Naive thymus-derived CD4-positive, alpha-beta T cell (primary cell): ENCODE measurements at places on chromosomes 2 and 18.

GRCh38 chr2:113922335-113922734, 32.4 kb downstream of the ACTR3 start:
- DNase-seq: no peak

DNA sequence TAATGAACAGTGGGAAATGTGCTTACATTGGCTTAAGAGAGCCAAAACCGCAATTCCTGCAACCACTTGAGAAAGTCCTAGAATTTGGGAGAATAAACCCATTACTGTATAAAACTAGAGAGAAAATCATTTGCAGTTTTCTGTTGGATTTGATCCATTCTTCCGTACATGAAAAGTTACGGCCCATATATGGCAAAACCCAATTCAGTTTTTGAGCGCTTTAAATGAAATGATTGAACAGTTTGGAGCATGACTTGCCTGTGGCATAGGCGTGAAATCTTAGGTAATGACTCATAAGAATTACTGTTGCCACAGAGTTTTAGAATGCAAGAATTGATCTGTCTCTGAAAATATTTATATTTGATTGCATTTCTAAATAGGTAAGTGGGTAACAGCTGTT, 52.0 kb downstream of the PHLPP1 start:
- no peak for DNase-seq

GRCh38 chr18:32373995-32374394, 96.7 kb downstream of the GAREM1 start:
- DNase-seq: no peak

- no peak for DNase-seq
These were observed 290.8 kb upstream of the MYT1L start for GRCh38 chr2:2621855-2622254.

DNA sequence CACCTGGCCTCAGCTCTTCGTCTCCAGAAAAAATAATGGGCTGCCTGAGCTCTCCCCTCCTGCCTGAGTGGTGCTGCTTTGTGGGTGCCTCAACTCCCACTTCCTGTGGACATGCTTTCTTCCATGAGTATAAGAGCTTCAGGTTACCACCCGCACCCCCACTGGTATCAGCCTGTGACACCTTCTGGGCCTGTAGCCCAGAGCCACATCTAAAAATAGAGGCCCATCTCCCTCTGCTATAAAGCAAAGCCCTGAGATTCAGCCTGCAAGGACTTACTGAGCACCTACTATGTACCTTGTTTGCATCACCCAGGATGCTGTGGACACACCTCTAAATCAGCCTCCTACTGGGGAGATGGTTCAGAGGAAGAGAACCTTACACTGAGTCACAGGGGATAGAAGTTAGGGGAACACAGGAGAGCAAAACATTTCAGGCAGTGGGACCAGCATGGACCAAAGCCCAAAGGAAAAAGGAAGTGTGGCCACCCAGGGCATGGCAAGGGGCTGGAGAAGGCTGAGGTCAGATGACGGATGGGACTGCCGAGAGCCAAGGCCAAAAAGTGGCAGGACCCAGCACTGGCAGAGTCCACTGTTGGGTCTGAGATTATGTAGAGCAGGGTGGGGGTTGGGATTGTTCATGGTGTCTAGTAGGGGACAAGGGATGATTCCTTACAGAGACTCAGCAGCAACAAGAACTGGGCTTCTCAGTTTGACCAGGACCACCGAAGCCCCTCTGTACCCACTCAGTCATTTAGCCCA, 123.7 kb upstream of the PPP1CB start:
- no peak for DNase-seq

GRCh38 chr2:65514555-65515195, 82.3 kb upstream of the SPRED2 start:
- DNase-seq: no peak

DNA sequence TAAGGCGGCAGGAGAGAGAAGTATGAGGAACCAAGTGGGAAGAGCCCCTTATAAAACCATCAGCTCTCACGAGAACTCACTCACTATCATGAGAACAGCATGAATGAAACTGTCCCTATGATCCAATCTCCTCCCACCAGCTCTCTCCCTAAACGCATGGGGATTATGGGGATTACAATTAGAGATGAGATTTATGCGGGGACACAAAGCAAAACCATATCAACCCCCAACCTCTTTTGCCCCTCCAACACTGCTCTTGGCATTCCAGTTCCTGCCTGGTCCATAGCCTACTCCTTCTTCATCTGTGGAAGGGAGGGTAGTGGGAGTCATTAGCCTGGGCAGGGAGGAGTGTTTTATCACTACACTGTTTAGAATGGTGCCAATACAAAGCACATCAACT, 1.4 kb upstream of the EHD3 start:
- no peak for DNase-seq

DNA sequence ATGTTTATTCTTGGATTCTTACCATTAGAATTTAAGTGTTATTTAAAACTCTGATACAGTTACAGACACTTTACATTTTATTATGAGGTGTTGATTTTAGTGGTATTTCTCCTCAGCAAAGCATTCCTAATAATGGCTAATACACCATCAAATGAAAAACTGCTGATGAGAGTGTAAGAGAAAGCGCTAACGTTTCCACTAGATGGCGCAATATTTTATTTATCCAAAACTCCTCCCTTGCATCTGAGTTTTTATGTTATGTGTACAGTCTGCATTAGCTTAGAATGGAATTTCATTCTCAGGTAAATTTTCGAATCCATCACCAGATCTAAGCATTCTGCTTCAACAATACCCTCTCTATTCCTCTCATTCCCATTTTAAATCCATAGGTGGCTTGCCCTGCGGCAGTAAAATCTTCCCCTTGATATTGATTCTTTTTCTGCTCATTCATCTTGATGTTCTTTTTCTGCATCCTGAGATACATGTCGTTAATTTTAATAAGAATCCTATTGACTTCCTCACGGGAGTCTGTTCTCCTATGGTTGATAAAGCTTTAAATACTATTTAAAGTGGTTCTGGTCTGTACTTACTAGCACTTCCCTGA, 53.9 kb downstream of the PRKRA start:
- peak; percentile 5 for DNase-seq

GRCh38 chr18:35284841-35285240, 5.2 kb downstream of the ZSCAN30 start:
- DNase-seq: no peak

DNA sequence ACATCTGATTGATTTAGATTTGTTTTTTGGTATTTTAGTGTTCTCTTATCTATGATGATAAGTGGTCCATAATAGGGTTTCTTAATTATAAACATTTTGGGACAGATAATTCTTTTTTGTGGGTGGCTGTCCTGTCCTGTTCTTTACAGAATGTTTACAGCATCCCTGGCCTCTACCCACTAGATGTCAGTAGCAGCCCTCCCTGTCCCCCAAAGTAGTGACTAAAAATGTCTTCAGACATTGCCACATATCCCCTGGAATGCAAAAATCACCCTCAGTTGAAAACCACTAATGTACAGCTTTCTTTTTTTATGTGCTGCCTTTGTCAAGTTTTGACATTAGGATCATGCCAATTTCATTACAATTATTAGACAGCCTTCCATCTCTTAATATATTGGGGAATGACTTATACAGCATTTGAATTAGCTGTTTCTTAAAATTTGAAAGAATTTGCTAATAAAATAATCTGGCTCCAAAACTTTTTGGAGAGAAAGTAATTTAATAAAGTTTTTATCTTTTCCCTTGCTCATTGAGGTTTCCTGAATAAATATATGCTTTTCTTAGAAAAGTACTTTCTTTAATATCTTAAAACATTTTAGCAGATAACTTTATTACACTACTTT, 19.5 kb downstream of the WIPF1 start:
- DNase-seq: peak; percentile 56

DNA sequence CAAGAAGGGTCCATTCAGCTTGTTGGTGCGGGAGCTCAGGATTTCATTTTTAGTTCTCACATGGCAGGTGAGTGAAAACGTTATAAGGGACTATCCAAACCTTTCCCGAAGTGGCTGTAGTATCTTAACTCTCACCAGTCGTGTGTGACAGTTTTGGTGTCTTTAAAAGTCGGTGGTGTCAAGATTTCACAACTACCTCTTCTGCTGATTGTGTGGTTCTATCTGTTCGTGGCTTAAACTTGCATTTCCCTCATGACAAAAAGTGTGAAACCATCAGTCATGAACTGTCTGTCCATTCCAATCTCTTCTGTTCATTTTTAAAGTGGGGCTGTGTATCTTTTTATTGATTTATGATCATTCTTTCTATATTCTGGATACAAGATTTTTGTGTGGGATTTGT, 3.8 kb upstream of the AQP12B start:
- DNase-seq: no peak

DNA sequence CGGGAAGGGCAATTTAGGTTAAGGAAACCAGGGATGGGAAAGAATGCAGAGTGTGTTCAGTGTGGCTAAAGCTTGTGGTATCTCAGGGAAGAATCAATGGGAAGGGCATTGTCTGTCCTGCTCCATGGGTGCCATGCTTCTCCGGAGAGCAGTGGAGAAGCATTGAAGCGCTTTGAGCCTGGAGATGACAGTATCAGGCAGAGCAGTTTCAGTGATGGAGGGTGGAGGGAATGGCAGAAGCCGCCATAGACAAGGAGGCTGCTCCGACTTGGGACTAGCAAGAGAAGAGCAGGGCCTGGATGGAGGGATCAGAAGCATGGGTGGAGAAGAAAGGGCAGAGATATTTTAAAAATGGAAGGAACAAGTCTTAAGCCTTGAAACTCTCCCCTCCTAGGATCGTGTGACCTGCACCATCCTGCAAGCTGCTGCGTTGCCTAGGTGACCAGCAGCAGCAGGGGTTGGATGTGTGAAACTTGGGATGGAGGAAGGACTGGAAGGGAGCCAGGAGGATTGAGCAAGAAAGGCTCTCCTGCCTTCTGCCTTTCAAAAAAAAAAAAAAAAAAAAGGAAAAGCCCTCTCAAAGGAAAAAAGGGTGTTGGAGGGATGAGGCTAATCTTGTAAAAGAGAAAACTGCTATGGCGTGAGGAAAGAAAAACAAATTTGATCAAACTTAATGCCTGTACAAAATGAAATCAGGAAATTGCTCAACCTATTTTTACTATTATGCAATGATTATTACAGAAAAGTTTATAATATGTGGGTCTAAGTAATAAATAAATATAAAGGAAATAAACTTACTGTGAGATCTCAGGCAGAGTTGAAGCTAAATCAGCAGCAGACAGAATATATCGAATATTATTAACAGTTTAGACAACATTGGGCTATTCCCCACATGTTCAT, 493.8 kb upstream of the NRP2 start:
- no peak for DNase-seq

- DNase-seq: no peak
These were observed 1627.7 kb downstream of the LRP1B start for GRCh38 chr2:140502951-140503630.
